Myometrial cell (primary cell): ENCODE measurements at places on chromosomes 1 and 21. TPM values are rescaled to one million over a fixed set of nuclear protein-coding genes. Genes with fewer than 3 reads are reported as not detected.

LIN28A gene
- total RNA-seq: not detected in 2 replicates

SHCBP1L gene
- not detected in 2 replicates for total RNA-seq

TMEM269 gene
- total RNA-seq: under 0.01 TPM in 1 of 2 replicates, not detected in the other

TSPAN1 gene
- total RNA-seq: 0.29 TPM in 1 of 2 replicates, not detected in the other

FCGR3B gene
- total RNA-seq: not detected in 2 replicates

CELSR2 gene
- total RNA-seq: 0.29 and 0.35 TPM in 2 replicates

OPRD1 gene
- not detected in 2 replicates for total RNA-seq

NCAM2 gene
- total RNA-seq: 0.89 and 1.2 TPM in 2 replicates

VWA5B1 gene
- not detected in 2 replicates for total RNA-seq

KIF21B gene
- 1.4 and 1.8 TPM in 2 replicates for total RNA-seq

FCRLB gene
- 9.5 and 11.5 TPM in 2 replicates for total RNA-seq

C1orf226 gene
- 1.2 and 3.4 TPM in 2 replicates for total RNA-seq

ETNK2 gene
- total RNA-seq: 26.1 and 27.4 TPM in 2 replicates

IL6R gene
- total RNA-seq: 0.58 and 4.4 TPM in 2 replicates

RAB42 gene
- 3.4 and 13.5 TPM in 2 replicates for total RNA-seq

MSH4 gene
- not detected in 2 replicates for total RNA-seq

CD48 gene
- not detected in 2 replicates for total RNA-seq
